ENCODE measurements at places on chromosomes 3 and 15.

GRCh38 chr3:113658107-113658506, 38.3 kb downstream of the USF3 start:
- no peak for DNase-seq

DNA sequence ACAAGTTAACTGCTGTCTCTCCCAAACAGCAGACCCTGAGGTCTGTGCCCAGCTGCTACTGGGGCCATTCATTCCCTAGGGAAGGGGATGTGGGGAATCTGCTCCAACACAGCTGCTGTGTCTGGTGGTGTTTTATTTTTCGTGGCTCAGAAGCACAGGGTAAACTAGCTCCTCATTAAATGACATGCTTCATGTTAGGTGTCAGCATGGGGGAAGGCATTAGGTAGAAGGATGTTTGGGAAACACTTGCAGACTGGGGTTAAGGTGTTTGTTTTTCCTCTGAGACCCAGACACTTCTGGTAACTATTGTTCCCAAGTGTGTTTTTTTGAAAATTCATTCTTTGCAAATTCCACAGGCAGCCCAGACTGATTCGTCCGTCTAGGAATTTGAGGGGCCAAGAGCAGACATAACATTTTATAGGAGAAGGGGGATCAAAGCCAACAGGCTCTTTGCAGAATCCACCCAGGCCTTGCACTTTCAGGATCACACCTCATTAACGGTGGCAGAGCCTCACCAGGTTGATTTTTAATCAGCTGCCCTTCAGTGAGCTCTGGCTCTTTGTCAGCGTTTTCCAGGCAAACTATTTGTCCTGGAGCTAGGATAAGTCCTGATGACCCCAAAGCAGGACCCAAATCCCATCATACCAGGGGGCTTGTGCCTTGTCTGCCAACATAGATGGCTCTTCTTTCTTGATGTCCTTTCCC, 65.4 kb upstream of the ITGA11 start:
- no peak for DNase-seq

GRCh38 chr15:64610257-64610919, 150.0 kb downstream of the ZNF609 start:
- no peak for DNase-seq

DNA sequence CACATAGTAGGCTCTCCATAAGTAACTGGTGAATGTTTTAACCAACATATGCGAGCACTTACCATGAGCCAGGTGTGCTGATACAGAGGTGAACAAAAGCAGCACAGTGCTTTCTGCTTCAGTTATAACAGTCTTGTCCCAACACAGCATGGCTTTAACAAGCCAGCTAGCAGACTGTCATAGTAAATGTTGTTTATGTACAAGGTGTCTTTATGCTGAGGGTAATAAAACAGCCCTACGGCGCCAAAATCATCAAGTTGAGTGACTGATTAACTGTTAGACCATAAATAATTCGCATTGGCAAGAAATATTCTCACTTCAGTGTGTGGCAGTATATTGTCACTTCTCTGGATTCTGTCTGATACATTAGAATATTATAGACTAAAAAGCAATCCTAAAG, 646.0 kb upstream of the CFAP20DC start:
- DNase-seq = no peak

- DNase-seq = no peak
Observed at GRCh38 chr15:27062951-27063350, 92.0 kb downstream of the GABRG3 start.

- DNase-seq = no peak
Observed at GRCh38 chr15:99143655-99144610, 39.1 kb downstream of the SYNM start.

DNA sequence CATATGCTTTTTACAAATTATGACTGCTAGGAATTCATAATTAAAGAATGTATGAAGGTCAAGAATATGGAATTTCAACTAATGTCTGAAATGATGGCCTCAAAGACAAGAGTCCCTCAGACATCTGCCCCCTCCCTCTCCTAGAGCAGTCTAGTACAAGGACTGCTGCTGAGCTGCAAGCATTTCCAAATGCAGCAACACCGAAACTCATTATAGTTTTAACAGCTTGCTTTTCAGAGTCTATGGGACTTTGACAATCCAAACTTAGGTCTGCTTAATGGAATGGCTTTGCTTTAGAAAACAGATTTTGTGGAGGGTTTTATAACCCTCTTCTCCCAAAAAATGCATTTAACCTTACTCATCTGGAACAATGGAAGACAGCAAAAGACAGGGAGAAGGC, 115.4 kb downstream of the WDR76 start:
- DNase-seq = no peak

- DNase-seq = no peak
Observed at GRCh38 chr3:99066863-99067262, 165.4 kb upstream of the DCBLD2 start.

GRCh38 chr3:119343719-119344118, 49.5 kb downstream of the ARHGAP31 start:
- DNase-seq = no peak

- DNase-seq = no peak
Observed at GRCh38 chr3:83928391-83928790, 1030.4 kb upstream of the CADM2 start.

GRCh38 chr3:138642226-138642926, 33.8 kb downstream of the FAIM start:
- no peak for DNase-seq

GRCh38 chr15:58478035-58478434, 46.2 kb downstream of the LIPC start:
- DNase-seq = no peak

GRCh38 chr3:63855333-63855940, 8.2 kb downstream of the THOC7 start:
- no peak for DNase-seq

- DNase-seq = no peak
Observed at GRCh38 chr3:100873611-100874010, 119.6 kb downstream of the ABI3BP start.

DNA sequence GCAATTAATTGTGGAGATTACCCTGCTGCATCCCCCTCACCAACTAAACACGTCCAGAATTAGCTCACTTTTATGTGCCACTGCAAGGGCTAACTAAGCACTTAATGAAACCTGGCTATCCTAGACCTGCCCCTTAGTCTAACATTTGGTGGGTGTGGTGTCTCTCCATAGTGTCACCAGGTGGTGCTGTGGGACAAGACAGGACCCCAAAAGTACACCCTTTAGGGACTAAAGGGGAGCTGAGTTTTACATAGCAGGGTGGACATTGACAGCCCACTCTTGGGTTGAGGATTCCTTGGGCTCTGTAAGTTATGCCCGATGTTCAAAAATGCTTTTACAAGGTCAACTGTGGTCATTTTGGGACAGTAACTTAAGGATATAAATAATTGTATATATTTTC, 5.7 kb downstream of the DUT start:
- no peak for DNase-seq

GRCh38 chr15:58396181-58396580, 35.6 kb upstream of the LIPC start:
- DNase-seq = peak; percentile 4

DNA sequence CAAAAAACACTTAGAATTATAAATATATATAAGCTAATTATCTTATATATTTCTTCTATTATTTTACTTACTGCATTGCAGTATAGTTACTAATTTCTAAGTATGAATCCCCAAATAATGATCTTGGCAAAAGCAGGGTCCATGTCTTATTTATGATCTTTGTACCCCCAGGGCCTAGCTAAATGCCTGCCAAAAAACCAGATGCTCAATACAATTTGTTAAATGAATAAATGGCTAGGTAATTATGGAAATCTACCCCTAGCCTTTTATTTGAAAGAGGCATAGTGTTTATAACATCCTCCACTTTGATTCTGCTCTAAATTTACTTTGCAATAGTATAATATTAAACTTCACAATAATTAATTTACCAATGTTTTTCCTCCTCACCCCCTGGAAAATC, 69.5 kb downstream of the CSNK1G1 start:
- DNase-seq = no peak

GRCh38 chr3:186986816-186987215, 56.5 kb downstream of the ST6GAL1 start:
- DNase-seq = no peak

DNA sequence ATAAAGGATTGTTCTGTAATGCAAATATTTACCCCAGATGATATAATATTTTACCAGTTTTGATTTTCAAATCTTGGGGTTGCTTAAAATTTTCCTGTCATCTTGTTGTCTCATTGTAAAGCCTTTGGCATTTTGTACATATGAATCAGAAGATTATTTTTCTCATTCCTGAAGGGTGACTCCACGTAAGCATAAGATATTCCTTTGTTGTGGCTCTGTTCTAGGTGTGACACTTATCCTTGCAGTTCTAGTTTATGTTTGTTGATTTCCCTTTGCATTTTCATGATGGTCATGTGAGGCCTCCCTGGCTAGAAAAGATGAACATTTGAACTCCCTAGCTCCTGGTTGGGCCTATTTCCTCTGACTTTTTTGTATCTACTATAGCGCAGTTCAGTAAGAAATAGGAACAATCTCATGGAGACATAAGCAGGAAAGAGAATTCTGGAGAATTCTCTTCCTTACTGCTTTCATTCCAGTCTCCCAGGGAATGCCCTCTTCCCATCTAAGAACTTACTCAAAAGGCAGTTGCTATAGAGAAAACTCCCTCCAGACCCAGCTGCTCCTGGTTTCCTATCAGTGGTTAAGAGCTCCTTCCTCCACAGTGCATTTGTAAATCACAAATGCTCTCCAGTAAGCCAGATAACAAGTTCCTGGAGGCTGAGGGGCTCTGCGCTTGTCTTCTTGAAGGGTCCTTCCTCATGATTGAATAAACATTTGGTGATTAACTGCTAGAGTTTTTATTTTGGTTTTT, 124.7 kb downstream of the WNT5A start:
- no peak for DNase-seq

DNA sequence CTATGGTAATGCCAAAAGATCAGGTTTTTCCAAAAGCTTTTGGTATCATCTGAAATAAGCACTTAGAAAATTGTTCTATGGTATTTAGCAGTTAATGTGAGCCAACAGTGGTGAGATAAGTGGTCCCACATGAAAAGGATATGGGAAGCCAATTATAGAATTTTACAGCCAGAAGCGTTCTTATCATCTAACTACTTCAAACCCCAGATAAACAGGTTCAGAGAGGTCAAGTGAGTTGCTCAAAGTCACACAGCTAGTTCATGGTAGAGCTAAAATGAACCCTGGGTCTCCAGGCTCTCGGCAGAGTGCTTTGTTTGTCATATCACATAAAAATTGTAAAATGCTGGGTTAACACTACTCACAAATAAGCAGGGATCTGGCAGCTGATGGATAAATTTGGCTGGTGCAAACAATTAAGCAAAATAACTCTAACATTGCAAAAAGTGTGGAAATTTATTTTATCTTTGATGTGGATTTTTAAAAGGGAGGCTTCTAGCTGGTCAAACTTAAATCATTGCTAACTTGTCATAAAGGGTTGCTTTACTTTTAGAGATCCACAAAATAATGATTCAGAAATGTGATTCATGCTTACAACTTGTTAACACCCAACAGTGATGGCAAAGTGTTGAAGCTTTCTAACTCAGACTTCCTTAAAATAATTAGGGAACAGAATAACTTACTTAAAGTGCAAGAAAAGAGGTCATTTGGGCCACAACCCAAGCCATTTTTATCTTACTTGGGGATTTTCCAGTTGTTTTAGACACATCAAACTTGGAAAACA, 202.8 kb upstream of the TBC1D5 start:
- DNase-seq = no peak

DNA sequence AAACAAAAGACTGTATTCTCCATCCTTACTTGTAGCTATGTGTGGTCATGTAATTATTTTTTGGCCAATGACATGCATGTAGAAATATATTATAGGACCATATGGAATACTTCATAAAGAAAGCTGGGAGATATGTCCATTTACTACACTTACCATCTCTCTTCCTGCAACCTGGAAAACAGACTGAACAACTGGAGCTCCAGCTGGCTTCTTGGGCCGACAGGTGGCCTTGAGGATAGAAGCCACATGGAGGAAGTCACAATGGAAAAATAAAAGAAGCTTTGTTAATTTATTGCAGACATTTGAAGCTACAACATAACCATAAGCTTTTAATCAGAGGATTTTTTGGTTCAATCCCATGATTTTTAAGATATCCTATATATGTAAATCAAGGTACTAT, 167.9 kb upstream of the CBLB start:
- no peak for DNase-seq

DNA sequence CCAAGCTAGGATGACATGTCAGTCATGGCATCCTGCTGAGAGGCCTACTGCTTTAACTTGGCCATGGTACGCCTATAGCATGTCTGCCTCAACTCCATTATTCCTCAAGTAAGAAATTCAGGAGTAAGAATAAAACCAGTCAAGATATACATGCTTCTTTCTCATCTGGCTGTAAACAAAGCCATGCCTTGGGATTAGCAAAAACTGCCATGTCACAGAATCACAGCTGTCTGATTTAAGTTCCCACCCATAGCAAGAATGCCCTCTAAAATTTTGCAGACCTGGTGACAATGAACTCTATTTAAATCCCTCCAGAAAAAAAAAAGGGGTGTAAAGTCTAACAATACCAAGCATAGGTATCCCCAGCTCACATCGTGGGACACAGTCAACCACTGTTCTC, 55.6 kb upstream of the ACAN start:
- no peak for DNase-seq

GRCh38 chr3:77125966-77126365, 86.1 kb downstream of the ROBO2 start:
- no peak for DNase-seq

DNA sequence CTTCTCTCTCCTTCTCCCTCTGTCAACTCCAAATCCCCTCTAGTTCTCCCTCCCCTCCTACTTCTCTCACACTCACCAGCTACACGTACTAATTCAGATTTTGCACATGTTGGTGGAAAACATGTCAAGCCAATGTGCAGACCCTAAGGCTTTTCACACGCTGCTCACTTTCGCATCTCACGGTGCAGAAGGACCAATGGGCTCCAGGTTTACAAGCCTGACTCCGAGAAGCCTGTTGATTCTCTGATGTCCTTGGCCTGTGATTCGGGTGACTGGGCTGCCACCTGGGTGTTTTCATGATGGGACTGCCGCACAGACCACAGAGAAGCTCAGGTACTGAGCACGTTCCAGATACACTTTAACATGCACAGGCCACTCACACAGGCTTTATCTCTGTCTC, 3.7 kb downstream of the FOXL2NB start:
- no peak for DNase-seq

GRCh38 chr3:54374214-54374852, 252.0 kb downstream of the CACNA2D3 start:
- DNase-seq = no peak
